ENCODE measurements at places on chromosomes 13 and 19.
A peak's percentile ranks its signal among the peaks of the same experiment; 100 is the strongest.

DNA sequence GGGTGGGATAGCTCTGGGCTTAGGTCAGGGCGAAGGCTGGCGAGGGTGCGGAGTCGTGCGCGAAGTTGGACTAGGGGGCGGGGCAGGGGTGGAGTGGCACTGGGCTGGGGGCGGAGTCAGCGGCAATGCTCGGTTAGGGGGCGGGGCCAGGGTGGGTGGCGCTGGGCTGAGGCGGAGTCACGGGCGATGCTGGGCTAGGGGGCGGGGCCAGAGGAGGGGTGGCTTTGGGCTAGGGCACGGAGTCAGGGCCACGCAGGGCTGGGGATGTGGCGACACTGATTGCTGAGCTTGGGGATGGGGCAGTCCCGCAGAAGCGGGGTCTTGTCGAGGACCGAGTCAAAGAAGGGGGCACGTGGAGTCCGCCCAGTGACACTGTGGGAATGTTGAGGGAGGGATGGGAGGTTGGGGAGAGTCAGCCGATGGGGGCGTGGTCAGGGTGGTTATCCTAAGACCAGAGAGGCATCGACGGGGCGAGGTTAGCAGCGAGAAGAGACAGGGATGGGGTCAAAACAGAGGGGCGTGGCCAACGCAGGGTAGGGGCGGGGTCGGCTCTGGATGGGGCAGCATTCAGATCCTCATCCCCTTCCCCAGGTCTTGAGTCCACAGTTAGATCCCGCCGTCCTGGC, 8.7 kb downstream of the HOMER3 start:
- peak; percentile 68 for DNase-seq

DNA sequence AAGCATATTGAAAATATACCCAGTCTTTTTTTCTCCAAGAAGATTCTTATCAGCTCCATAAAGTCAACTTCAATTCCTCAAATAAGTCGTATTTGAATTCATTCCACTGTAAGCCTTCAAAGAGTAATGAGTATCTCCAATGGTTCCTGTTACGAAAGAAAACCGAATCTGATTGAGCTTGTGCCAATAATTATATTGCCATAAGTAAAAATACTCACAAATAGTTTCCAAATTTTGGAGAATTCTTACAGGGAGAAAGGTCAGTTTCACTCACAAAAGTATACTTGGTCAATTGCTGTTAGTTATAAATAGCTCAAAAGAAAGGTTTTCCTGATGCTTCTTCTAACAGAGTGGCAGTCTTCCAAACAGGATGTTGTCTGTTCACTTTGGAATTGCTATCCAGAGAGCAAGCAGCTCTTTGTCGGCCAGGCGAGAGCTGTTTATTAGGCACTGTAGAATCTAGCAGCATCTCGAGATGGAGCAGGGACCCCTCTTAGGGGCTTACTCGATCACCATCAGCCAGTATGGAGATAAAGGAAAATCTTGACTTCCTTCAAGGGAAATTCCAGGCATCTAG, 13.5 kb downstream of the ERICH4 start:
- DNase-seq, result no peak

DNA sequence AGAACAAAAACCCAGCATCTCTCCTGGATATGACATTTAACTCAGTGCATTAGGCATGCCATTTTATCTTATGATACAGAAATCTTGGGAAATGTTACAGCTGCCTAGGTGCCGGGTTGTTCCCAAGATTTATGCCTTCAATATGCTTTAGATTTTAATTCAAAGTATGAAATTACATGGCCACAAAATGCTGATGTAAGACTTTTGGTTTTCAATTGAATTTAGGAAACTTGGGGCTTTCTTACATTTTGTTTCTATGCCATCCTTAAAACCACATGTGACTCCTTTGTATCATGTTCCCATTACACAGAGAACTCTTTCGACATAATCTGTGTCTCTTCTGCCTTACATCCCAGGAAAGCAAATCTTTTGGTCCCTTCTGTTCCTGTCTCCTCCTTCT, 83.9 kb downstream of the CCNA1 start:
- no peak for DNase-seq

- no peak for DNase-seq
These were observed 135.0 kb downstream of the URI1 start for GRCh38 chr19:30076751-30077670.

DNA sequence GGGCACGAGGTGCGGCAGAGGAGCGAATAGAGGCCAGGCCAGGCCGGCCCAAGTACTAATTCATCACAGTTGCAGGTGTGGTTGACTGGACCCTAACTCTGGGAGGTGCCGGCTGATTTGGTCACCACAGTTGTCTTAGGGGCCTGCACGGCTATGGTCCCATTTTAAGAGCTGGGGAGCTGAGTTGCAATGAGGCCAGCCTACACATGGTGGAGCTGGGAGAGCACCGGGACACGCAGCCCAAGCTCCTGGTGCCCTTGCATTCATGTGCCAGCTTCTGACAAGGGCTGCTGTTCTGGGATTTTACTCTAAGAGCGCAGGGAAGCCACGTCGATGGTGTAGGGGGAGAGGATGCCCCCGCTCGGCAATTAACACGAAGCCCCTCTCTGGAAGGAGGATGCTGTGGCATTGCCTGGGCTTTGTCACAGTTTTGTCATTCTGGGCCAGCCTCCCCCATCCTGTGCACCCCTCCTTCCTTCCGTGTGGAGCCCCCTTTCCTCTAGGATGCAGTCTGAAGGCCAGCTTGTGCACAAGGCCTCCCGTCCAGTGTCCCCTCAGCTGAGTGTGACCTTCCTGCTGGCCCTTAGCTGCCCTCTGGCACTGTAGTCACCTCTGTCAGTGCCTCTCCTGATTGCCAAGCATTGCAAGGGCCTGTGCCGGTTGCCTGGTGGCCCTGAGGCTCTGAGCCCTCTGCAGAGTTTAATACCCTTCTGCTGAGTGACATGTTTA, 109.4 kb upstream of the C1QTNF9B start:
- no peak for DNase-seq

DNA sequence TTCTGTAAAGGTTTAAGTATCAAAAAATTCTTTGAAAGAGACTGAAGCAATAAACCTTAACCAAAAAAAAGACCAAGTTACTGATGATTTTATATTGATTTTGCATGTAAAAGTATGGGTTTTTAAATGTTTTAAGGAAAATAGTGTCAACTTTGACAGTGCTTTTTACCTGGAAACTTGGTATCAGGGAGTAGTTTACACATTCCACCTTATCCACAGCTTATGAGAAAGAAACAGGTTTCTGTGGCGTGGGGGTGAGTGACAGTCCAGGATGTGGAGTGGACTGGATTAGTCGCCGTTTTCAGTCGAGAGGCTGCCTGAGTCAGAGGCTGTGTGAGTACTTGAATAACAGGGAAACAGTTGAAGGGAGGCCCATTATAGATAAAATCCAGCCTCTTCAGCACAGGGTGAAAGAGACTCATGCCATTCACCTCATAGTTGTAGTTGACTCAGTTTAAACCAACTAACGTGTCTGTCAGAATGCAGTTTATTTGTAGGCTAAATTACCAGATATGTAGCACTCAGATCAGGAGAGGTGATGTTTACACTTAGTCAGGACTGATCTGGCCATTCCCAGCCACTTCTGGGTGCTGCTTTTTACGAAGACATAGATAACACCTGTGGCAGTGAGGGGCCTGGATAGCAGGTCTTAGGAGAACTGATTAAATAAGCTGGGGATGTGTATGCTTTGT, 595 bp upstream of the GPR183 start:
- no peak for DNase-seq
